ENCODE measurements at places on chromosomes 7 and 10. TPM values are rescaled to one million over a fixed set of nuclear protein-coding genes. Genes with fewer than 3 reads are reported as not detected.

Gene DYNC1I1
- 2.2 TPM for total RNA-seq

GRCh38 chr10:46525177-46525823 lies 31.2 kb downstream of the GPRIN2 start:
- no peak for DNase-seq

DNA sequence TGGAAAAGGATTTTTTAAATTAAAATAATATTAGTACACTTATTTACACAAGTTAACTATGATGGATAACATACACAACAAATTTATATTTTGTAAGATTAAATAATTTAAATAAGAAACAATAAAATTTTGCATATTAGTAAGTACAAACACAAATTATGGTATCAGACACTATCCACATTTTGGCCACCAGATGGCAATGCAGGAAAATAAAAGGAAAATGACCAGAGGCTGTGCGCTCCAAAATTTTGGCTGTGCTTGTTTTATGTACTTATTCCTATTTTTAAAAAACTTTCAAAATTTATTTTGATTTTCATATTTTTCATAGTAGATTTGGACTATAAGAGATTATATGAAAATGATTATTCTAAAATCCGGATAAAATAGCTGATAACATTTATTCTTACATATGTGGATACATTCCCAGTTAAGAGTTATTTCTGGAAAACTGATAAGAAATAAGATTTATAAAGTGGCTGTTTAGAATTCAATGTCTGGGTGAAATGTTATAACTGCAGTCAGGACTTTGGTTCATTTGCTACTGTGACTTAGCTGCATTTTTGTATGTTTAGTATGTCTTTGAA lies 274.7 kb upstream of the HGF start:
- DNase-seq: no peak

Gene C10orf143
- 0.44 TPM for total RNA-seq

Gene NPY
- not detected for total RNA-seq

DNA sequence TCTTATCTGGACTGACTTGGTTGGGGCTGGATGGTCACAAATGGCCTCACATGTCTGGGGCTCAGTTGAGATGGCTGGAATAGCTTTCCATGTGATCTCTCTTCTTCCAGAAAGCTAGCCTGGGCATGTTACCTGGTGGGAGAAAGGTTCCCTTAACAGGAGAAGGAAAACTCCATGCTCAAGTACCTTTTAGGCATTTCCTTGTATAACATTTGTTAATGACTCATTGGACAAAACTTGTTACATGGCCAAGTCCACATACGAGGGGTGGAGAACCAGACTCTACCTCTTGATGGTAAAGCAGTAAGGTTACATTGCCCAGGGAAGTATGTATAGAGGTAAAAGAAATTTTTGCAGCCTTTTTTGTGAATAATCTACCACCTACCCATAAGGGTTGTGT lies 826.4 kb downstream of the LRMDA start:
- no peak for DNase-seq

DNA sequence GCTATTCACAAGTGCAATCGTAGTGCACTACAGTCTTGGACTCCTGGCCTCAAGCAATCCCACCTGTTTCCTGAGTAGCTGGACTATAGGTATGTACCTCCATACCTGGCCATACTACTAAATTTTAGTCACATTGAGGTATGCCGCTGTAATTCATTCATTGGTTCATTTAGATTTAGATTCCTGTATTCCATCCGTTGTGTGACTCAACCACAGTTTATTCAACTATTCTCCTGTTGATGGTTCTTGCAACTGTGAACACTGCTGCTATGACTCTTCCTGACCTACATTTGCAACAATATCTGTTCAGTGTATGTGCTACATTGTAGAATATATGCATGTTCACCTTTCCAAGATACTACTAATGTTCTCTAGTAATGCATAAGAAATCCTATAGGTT lies 8.0 kb upstream of the ZCCHC24 start:
- no peak for DNase-seq

DNA sequence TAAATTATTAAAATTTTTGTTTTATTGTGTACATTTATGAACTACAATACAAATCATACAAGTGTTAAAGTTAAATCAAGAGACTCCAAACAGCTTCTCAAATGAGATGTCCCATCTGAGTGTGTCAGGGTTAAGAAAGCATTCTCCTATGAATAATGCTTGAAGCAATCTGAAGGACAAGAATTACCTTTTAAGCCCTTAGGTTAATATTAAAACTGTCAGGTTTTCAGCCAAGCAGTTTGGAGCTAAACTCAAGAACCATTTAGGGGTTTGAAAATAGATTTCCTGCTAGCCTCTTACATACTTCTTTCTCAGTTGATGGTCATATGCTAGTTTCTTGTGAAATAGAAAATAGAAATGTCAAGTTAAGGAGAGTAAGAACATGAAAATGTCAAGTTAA lies 38.3 kb downstream of the LIPJ start:
- DNase-seq: no peak

- no peak for DNase-seq
Measured at GRCh38 chr10:3606309-3606708, 178.7 kb downstream of the KLF6 start.

Gene CHN2
- 0.08 TPM for total RNA-seq

- no peak for DNase-seq
Measured at GRCh38 chr7:8923164-8923806, 489.9 kb downstream of the NXPH1 start.

DNA sequence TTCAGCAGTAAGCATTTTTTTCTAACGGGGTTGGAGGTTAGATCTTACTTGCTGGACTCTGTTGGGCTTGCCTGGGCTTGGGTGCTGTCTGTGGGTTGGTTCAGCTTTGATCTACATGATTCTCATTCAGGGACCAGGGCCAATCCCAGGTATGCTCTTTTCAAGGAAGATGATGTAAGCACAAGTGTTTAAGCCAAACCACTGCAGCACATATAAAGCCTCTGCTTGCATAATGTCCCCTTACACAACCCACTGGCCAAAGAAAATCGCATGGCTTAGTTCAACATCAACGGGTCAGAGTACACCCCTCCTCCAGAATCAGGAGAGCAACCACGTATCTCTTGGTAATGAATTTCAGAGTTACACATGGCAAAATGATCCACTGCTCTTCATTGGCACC lies 83.9 kb downstream of the DNAJB9 start:
- no peak for DNase-seq

DNA sequence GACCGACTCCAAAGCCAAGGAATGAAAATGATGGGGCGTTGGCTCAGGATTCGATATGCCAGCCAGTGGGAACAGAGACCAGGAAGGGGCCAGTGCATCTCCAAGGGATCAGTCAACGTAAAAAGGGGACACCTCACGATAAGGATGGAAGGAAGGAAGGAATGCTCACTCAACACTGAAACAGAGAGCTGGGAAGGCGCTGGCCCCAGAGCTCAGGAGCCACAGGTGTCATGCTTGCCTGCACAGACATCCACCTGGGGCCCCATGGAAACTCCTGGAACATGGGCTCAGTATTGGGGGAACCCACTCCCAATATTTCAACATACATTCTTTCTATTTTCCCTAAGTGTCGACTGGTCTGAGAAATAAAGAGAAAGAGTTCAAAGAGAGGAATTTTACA lies 5.3 kb downstream of the MMRN2 start:
- DNase-seq: no peak

GRCh38 chr7:32191305-32191704 lies 121.1 kb upstream of the PDE1C start:
- DNase-seq: no peak

- DNase-seq: no peak
Measured at GRCh38 chr10:113982769-113983168, 60.9 kb upstream of the ADRB1 start.

GRCh38 chr7:106916679-106917078 lies 51.6 kb downstream of the PIK3CG start:
- no peak for DNase-seq

DNA sequence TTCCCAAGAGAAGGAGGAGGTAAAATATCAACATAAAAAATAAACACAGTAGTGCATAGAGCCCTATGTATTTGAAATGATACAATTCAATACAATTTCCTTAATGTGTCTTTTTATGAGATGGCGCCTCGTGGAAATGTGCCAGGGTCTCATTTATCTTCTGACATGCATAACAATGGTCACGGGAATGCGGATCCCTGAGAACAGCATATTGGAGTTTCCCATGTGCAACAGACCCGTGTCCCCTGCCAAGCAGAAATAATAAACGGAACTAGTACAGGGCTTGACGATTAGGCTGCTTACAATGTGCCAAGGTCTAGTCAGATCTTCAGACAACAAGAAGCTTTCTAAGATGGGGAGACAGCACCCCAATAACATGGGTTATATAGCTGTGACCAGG lies 217.9 kb downstream of the ARHGAP21 start:
- DNase-seq: no peak

Gene CYP2E1
- 26.9 TPM for total RNA-seq

Gene SNCG
- total RNA-seq: 5.3 TPM

GRCh38 chr10:71743089-71743838 lies 23.7 kb upstream of the C10orf105 start:
- DNase-seq: no peak

Gene LHFPL3
- total RNA-seq: not detected

DNA sequence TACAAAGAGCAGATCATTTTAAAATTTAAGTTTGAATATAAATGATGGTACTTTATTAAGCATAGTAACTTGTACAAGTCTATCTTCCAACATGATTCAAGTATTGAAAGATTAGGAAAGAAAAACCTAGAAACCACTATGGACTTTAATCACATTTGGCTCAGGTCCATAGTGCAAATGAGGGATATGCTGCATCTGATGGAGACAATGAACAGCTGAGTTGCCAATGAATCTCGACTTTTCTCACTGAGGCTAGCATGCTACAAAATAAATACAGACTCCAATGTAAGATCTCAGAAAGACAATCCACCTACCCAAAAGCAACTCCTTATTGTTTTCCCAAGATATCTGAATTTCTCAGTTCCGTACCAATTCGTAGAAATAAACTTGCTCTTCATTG lies 89.8 kb downstream of the SEMA3A start:
- no peak for DNase-seq

Gene EN2
- total RNA-seq: not detected

DNA sequence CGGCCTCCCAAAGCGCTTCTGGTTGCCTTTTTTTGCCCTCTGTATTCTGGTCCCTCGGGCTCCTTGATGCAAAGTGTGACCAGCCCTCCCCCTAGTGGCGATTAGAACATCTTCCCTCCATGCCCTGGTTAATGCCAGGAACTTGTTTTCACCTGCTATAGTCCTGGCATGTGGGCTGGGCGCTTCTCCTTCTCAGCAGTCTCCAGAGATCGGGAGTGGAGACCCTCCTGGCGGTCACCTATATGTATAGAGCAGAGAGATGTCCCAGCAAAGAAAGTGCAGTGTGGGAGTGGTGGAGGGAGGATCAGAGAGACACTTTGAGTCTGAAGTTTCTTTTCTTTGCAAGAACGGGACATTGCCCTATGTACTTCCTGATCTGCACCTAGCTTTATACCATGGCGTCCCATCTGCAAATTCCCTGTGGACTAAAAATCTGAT lies 264.1 kb downstream of the OTUD1 start:
- DNase-seq: no peak

DNA sequence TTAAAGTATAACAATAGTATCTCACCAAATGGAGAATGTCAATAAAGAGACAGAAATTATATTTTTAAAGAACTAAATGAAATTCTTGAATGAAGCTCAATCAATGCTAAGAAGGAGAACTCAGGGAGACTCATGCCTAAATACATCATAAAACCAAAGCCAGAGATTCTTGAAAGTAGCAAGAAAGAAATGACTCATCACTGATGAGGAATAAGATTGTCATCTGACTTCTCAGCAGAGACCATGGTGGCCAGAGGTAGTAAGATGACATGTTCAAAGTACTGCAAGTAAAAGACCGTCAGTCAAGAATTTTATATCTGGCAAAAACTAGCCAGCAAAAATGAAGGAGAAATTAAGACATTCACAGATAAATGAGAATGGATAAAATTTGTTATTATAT lies 399.0 kb downstream of the GRID1 start:
- no peak for DNase-seq

DNA sequence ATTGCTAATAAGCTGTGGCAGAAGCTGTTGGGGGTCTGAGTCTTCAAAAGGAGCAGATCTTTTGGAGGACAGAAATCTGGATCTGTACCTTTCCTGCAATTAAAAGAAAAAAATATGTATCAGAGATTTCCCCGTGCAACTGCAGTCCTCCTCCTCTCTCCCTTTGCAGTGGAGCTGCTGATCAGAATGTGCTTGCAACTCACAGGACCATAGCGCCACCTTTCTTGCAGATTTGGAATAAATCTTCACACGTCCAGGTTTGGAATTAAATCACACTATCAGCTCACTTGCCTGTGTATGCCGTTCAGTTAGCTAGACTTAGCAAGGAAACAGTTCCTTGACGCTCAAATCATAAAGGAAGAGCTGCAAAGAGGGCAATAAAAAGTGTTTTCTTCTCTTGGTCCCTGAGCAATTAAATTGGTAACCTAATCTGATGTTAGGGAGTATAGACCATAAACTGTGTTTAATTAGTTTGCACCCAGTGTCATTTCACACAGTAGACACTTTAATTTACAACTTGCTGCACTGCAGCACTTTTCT lies 77.4 kb downstream of the PON1 start:
- no peak for DNase-seq

GRCh38 chr10:92894081-92894655 lies 45.8 kb downstream of the EXOC6 start:
- DNase-seq: no peak
